ENCODE measurements at places on chromosomes 11 and 22. TPM values are rescaled to one million over a fixed set of nuclear protein-coding genes. Genes with fewer than 3 reads are reported as not detected.

OR51E2 gene
- total RNA-seq = 0.16 TPM

OR2AG2 gene
- total RNA-seq = 0.17 TPM

AMOTL1 gene
- total RNA-seq = 30.2 TPM

CCDC116 gene
- total RNA-seq = 0.34 TPM

TLCD5 gene
- total RNA-seq = 3.5 TPM

TMEM9B gene
- total RNA-seq = 12.8 TPM

KCTD14 gene
- total RNA-seq = 13.8 TPM

KRTAP5-7 gene
- 0.12 TPM for total RNA-seq

PGA5 gene
- total RNA-seq = 0.31 TPM

DAGLA gene
- total RNA-seq = 6.2 TPM

MYRF gene
- total RNA-seq = 19.1 TPM

MRPL48 gene
- 11.8 TPM for total RNA-seq

CABP2 gene
- not detected for total RNA-seq

OR2AT4 gene
- not detected for total RNA-seq

BDNF gene
- 0.09 TPM for total RNA-seq

MMP1 gene
- total RNA-seq = 0.28 TPM

TRPC6 gene
- total RNA-seq = 0.09 TPM

ABCG4 gene
- total RNA-seq = not detected

GALNT18 gene
- total RNA-seq = 3.5 TPM

SMC1B gene
- not detected for total RNA-seq

SIK3 gene
- total RNA-seq = 26.6 TPM

CHRNA10 gene
- 0.35 TPM for total RNA-seq

MS4A6A gene
- total RNA-seq = 3.1 TPM

HBG1 gene
- not detected for total RNA-seq

Data from pancreas (tissue), 10 donors.